ENCODE measurements at places on chromosomes 2 and 18. TPM values are rescaled to one million over a fixed set of nuclear protein-coding genes. Genes with fewer than 3 reads are reported as not detected.

DNA sequence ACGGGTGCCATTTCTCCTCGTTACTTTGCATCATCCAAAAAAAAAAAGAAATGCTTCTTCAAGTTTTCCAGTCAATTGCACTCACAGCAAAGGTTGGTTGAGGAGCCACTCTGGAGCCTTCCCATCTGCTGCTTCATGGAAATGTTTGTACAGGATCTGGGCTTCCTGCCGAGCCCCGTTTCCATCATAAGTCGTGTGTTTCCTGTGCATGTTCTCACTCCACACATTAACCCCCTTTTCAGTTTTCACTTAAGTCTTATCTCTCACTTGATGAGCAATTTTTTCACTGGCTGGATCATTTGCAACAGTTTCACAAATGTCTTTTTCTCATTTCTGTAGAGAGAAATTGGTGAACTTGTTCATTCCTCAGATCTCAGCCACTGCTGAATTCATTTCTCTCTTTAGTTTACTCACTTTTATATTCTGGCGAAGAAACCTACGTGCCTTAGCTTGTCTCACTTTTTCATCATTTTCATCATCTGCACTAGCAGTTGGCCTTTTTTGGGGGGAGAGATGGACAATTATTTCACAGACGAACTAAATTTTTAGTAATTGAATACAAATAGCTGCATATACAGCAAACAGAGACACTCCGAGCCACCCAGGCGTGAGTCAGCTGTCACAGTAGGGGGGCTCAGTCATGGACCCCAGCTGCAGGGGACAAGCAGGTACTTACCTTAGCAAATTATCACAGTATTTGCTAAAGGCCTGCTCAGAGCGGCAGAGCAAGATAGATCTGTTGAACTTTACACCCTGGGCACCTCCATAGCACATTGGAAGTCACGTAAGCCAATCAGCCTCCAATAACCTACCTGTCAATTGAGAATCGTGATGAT is 750.8 kb upstream of the ID2 start:
- no peak for DNase-seq
- no peak overlapping the region for H3K27ac ChIP-seq
- no peaks in the 10 kb centered on the region for H3K4me1 ChIP-seq
- no peaks in the 10 kb centered on the region for H3K36me3 ChIP-seq

DNA sequence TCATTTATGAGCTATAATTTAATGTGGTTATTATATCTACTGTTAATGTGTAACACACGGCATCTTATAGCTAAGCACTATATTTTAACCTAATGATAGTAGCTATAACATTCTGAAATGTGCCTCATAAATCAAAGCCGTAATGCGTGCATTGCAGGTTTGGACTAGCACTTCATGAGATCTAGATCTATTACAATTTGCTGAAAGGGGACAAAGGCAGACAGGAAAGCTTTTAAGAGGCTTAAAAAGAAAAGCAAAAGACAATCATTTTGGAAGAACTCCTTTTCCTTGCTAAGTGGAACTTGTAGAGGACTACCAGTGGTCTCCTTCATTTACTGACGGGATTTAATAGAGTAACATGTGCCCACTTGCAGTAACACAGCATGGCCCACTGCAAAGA is 213.1 kb downstream of the NBAS start:
- H3K4me1 ChIP-seq = no peaks in the 10 kb centered on the region
- H3K27ac ChIP-seq = no peak overlapping the region
- no peak overlapping the region for H3K4me3 ChIP-seq
- peaks cover 21% of the 10 kb centered on the region for H3K36me3 ChIP-seq
- H3K27me3 ChIP-seq = no peaks in the 10 kb centered on the region

Gene NPPC
- not detected for total RNA-seq

- H3K4me3 ChIP-seq = no peak overlapping the region
- H3K4me1 ChIP-seq = no peaks in the 10 kb centered on the region
- no peaks in the 10 kb centered on the region for H3K36me3 ChIP-seq
These were observed 76.6 kb downstream of the ALK start for GRCh38 chr2:29844713-29845326.

DNA sequence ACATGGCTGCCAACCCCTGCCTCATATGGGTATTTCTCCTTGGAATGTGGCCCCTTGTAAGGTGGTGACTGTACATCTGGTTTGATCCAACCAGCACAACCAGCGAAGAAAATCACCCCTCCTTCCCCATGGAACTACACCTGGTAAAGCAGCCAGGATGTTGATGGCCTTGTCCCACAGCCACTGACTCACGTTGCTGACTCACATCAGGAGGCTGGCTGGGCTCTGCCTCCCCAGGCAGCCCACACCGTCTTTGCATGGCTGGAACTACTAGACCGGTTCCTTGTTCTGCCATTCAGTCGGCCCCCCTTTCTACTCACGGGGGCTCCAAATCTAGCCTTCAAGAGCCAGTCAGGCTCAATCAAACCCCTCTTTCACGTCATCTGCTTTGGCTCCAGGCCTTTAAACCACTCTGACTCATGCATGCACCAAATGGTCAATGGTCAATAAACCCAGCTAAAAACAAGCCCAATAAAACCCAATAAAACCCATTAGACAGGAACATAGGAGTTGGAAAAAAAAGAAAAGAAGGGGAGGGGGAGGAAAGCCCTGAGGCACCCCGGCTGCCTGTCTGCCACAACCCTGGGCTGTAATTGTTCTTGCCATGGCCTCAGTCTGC is 114.8 kb downstream of the PLB1 start:
- H3K4me3 ChIP-seq = no peak overlapping the region
- DNase-seq = peak; percentile 47
- no peaks in the 10 kb centered on the region for H3K36me3 ChIP-seq

DNA sequence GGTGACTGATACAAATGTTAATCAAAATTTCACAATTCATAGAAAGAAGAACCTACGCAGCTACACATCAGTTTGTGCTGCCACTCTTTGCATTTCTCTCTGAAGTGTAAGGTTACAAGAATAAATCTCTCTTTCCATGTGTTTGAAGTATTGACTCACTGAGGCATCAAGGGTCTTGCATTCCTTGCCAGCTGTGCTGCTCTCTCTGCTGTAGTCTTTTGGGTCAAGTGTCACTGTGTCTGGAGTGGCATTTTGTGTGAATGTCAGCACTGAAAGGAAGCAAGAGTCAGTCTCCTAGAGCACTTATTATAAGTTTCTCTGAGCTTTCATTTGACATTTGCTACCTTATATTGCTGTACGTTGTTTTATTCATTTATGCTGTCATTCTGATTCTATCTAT is 1696.1 kb upstream of the LRRTM1 start:
- H3K27ac ChIP-seq = no peak overlapping the region
- DNase-seq = no peak
- H3K4me3 ChIP-seq = no peak overlapping the region
- H3K4me1 ChIP-seq = no peaks in the 10 kb centered on the region

Gene CHRND
- total RNA-seq = 0.32 TPM

- H3K27ac ChIP-seq = no peak overlapping the region
- no peak for DNase-seq
- H3K36me3 ChIP-seq = no peaks in the 10 kb centered on the region
- no peaks in the 10 kb centered on the region for H3K4me1 ChIP-seq
- H3K27me3 ChIP-seq = no peaks in the 10 kb centered on the region
- H3K4me3 ChIP-seq = no peak overlapping the region
These were observed 129.4 kb downstream of the GCA start for GRCh38 chr2:162473296-162473695.

Gene EMILIN1
- total RNA-seq = 112 TPM

DNA sequence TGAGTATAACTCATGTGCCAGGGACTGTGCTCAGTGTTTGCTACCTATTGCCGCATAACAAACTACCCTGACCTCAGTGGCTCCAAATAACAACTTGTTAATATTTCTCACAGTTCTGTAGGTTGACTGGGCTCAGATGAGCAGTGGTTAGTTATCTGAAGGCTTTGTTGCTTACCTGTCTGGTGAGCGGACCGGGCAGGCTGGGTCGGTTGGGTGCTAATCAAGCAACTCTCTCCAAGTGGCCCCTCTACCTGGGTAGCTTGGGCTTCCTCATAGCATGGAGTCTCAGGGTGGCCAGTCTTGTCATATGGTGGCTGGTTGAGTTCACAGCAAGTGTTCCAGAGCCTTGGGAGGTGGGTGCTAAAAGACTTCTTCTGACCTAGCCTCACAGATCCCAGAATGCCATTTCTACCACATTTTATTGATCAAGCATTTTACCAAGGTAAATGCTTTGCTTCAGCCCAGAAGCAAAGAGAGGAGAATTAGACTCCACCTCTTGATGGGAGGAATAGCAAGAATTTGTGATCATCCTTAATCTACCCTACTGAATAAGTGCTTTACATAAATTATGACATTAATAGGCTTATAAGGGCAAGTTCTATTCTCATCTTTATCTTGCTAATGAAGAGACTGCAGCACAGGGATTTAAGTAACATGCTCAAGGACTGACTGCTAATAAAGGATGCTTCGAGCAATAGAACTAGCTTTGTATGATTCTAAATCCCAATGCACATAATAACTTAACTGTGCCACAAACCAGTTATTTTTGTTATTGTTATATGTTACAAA is 16.9 kb downstream of the RAB31 start:
- no peak overlapping the region for H3K27ac ChIP-seq
- no peak for DNase-seq
- H3K4me1 ChIP-seq = peaks cover 4% of the 10 kb centered on the region
- H3K4me3 ChIP-seq = no peak overlapping the region
- no peaks in the 10 kb centered on the region for H3K27me3 ChIP-seq
- no peaks in the 10 kb centered on the region for H3K36me3 ChIP-seq

GRCh38 chr2:229610333-229610732 is 104.0 kb downstream of the DNER start:
- no peak for DNase-seq
- no peak overlapping the region for H3K4me3 ChIP-seq
- H3K4me1 ChIP-seq = no peaks in the 10 kb centered on the region
- no peak overlapping the region for H3K27ac ChIP-seq

Gene NCKAP1
- 62.5 TPM for total RNA-seq

DNA sequence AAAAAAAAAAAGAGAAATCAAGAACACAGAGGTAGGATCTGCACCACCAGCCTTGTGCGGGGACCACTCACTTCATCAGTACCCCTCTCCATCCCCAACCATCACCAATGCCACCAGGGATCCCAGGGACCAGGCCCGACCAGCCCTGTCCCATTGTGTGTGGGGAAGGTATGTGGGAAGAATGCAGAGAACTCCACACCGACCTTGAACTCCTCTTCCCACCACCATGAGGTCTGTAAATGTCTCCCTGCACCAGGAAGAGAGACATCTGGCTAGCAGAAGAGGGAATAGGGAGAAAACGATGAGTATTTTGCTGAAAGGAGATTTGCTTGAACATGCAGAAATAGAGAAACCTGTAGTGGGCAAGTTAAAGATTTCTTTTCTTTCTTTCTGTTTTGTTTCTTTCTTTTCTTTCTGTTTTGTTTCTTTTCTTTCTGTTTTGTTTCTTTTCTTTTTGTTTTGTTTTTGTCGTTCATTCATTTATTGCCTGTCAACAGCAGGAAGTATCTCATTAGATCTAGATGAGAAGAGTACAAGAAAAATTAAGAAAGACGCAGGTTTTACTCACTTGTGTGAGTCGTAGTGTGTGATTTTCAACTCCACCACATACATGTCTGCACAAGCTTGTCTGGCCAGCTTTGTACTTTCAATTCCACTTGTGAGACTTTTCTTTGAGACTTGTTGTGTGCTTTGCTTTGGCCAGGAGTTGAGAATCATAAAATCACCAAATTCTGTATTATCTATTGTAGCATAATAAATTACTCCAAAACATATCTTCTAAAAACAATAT is 179.8 kb upstream of the HAAO start:
- DNase-seq = peak; percentile 50
- H3K27me3 ChIP-seq = no peaks in the 10 kb centered on the region
- H3K36me3 ChIP-seq = no peaks in the 10 kb centered on the region
- peaks cover 18% of the 10 kb centered on the region for H3K4me1 ChIP-seq
- H3K27ac ChIP-seq = no peak overlapping the region

Gene SOWAHC
- total RNA-seq = 7.6 TPM

Gene ASXL2
- total RNA-seq = 33.8 TPM

GRCh38 chr2:8633735-8634313 is 48.0 kb upstream of the ID2 start:
- DNase-seq = peak; percentile 33
- no peak overlapping the region for H3K4me3 ChIP-seq
- H3K27ac ChIP-seq = peak overlapping the region; percentile 17
- no peaks in the 10 kb centered on the region for H3K36me3 ChIP-seq

DNA sequence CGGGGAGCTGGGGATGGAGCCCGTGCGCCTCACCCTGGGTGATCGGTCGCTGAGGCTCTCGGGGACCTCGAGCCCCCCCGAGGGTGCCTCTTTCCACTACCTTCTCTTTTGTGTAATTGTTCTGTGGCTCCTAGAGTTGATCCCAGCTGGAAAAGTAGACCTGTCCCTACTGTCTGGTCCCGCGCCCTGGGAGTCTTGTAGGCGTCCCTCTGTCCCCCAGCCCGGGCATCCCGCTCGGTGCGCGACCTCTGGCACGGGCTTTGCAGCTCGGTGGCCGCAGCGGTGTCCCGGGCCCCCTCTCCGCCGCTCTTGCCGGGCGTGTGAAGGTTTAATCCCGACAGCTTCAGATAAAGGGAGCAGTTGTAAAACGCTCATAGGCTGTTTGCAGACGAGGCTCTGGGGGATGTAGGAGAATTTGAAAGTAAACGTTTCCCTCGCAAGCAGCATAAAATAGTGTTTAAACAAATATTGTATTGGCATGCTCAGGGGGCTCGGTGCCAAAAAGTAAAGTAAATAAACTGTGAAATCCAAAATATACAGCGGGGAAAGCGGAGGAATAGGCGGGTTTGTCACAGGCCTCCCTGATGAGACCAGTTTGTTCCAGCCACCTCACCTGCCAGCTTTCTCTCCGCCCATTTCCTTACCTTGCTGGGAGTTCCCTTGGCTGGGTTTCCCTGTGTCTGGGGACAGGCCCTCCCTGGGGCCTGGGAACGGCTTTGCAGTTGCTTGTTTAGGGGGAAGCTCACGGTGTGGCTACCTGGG is 1.9 kb downstream of the GLI2 start:
- peaks cover 44% of the 10 kb centered on the region for H3K4me1 ChIP-seq
- H3K36me3 ChIP-seq = no peaks in the 10 kb centered on the region
- peak overlapping the region; percentile 72 for H3K27ac ChIP-seq
- DNase-seq = peak; percentile 68
- peak overlapping the region; percentile 51 for H3K4me3 ChIP-seq

DNA sequence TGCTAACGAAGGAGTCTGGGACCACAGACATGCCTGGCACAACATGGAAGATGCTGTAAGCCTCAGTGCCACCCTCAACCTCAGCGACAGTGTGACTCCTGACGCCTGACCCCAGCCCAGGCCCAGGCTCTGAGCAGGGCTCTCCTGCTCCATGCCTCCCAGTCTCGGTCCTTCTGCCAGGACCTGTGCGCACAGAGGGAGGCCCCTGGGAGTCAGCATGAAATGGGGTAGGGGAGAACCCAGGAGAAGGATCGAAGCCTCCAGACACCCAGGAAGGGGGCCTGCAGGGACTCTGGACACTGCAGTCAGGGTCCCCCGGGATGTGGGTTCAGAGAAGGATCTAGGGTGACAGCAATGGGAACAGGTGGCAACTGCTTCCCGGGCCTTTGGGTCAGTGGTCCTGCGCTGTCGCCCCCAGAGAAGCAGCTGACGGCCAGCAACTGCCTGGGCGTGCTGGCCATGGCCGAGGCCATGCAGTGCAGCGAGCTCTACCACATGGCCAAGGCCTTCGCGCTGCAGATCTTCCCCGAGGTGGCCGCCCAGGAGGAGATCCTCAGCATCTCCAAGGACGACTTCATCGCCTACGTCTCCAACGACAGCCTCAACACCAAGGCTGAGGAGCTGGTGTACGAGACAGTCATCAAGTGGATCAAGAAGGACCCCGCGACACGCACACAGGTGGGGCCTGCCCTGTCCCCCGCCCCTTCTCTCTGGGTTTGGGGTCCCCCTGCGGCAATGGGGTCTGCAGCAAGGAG is 233.9 kb downstream of the ATAD2B start:
- DNase-seq = peak; percentile 62
- H3K4me1 ChIP-seq = peaks cover 24% of the 10 kb centered on the region
- no peaks in the 10 kb centered on the region for H3K27me3 ChIP-seq
- H3K27ac ChIP-seq = no peak overlapping the region

Gene ASTL
- total RNA-seq = 0.76 TPM

Gene MOCOS
- 0.30 TPM for total RNA-seq

Measured in spleen (tissue), 13 donors.